ENCODE measurements at places on chromosomes 11 and 22. TPM values are rescaled to one million over a fixed set of nuclear protein-coding genes. Genes with fewer than 3 reads are reported as not detected.

DNA sequence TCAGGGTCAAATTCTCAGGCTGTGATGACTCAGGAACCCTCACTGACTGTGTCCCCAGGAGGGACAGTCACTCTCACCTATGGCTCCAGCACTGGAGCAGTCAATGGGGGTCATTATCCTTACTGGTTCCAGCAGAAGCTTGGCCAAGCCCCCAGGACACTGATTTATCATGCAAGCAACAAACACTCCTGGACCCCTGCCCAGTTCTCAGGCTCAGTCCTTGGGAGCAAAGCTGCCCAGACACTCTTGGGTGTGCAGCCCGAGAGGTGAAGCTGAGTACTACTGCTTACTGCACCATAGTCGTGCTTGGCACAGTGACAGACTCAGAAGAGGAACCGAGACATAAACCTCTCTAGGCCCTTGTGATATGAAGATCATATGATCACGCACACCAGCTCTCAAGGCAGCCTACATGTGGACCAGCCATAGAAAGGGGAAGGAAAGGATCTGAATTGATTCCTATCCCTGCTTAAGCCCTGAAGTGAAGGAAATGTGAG is 58.2 kb downstream of the ZNF280B start:
- DNase-seq = no peak

- no peak for DNase-seq
These were observed 17.1 kb upstream of the EFCAB6 start for GRCh38 chr22:43828998-43829782.

PARVG gene
- total RNA-seq = 7.2 TPM

HDHD5 gene
- 27.0 TPM for total RNA-seq

DNA sequence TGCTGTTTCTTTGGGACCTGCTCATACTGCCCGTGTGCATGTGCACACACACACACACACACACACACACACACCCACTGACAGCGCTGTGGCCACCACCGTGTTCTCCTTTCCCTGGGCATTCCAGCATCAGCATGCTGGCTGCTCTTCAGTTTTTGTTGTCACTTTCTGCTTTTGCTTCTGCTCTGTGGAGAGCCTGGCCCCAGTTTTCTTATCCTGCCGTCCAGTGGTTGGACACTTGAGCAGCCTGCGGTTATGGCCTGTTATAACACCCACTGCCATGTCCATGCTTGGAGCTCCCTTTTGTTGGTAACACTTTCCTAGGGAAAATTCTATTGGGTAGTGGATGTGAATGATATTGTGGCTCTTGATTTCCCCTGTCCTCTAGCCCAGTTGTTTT is 83.6 kb downstream of the OSBP2 start:
- no peak for DNase-seq

GRCh38 chr11:7079545-7080135 is 9.2 kb upstream of the RBMXL2 start:
- DNase-seq = no peak

DNA sequence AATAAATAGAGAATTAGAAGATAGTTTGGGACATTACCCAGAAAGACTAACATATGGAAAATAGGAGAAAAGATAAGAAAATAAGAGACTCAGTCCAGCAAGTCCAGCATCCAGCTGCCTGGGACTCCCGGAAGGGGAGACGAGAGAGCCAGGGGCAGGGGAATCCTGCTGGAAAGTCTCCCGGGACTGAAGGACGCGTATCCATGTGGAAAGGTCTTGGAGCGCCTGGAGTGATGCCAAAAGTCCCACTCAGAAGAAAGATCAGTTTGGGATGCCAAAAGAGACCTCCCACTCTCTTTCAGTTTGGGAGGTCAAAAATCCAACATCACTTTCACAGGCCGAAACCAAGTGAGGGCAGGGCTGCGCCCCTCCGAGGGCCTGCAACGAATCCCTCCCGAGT is 30.7 kb downstream of the LRFN4 start:
- DNase-seq = no peak

- no peak for DNase-seq
These were observed 970.4 kb downstream of the BRD1 start for GRCh38 chr22:48857202-48857805.

- DNase-seq = no peak
These were observed 54.5 kb downstream of the TRIM44 start for GRCh38 chr11:35717043-35717442.

DNA sequence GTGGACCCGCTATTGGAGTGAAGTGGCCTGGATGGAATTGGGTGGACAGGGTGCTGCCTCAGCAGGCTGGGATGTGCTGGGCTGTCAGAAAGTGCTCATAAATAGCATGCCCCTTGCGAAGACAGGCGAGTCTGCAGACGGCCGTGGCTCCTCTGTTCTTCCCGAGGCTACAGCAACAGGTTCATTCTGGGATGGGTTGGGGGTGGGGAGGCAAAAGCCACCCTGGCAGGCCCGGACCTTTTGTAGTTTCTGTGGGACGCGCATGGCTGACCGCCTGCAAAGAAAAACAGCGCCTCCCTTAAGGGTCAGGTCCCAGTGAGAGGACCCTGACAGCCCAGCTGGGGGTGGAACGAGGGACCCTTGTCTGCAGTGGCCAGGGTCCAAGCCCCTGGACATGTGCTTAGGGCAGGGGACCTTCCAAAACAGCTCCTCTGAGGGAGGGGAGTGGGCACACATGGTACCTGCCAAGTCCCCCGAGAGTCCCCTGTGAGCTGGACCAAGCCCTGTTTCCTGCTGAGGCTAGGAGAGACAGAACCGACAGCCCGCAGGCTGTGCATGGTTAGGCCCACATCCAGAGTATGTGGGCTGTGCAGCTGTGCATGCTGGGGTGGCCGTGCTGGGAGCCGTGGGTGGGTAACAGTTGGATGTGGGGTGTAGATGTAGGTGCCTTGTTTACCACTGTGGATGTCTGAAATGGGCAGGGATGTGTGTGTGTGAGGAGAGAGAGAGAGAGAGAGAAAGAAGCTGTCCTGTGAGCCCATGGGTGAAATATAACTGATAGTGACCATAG is at the start of gene CRYBB3:
Gene CRYBB3, plus strand, starts transcription at position 128 of the 790 bp plus-strand sequence. CDS start 1,539 bp downstream, outside the sequence.
- no peak for DNase-seq

DNA sequence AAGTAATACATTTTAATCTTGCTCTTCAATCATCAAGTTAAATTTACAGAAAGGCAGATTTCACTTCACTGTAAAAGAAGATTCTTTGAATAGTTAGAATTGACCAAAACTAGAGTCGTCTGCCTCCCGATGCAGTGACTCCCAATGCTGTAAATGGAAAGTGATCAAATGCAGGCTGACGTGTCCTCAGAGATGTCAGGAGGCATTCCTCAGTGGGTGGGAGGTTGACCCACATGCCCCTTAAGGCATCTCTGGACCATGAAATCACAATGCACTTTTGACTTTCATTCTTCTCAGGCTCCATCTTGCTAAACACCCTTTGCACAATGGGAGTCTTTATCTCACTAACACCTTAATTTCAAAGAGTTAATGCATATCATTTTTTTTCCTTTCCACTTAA is 19.0 kb upstream of the CECR2 start:
- DNase-seq = no peak

LRRC4C gene
- total RNA-seq = 1.5 TPM

APOL5 gene
- not detected for total RNA-seq

DNA sequence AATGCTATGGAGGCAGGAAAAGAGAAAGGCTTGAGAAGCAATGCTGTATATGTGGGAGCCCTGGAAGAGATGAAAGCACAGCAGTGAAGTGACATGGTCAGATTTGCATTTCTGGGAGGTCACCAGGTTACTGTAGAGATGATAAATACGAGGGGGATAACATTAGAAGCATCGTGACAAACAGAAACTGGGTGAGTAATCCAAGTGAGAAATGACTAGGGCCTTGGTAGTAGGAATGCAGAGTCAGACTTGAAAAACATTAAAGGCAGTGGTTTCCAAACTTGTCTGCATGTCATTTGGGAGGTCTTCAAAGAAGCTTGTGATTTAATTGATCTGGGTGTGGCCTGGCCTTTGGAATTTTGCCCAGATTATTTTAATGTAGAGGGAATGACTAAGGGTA is 43.9 kb downstream of the CCDC34 start:
- DNase-seq = no peak

DNA sequence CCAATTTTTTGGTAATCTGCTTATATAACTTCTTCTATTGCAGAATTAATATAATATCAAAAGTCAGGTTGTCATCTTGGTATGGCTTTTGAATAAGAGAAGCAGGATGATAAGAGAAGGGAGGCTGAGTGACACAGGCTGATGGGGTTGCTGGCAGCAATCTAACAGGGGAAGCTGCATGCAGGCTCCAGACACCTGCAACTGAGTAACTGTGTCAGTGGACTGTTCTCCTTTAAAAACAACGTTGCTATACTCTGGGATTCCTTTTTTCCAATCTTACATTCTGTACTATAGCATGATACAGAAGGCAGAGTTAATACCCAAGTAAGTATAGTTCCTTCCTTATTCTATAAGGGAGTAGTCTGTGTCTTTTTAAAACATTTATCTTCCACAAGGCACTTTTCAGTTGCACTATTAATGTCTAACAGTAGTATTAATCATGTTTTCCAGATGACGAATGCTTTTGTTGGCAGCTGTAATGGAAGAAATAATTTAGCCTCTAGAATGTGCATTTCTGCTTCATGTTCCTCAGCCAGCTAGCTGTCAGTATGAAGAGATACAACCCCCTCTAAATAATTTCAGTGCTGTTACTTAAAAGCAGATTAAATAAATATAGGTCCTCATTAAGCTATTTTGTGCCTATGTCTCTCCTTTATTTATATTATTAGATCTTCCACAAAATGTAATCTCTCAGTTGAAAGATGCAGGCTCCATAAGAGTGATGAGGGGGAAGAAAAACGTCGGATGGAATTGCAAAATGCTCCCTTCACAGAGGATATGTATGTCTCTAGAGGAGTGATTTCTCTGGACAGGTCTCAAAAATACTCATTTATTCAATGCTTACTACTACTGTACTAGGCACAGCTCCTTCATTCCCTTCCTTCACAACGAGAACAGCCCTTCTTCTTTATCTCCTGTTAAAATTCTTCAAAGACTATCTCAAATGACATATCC is 50.8 kb downstream of the ATG16L2 start:
- DNase-seq = no peak

MMP12 gene
- total RNA-seq = not detected

PLA2G6 gene
- 43.5 TPM for total RNA-seq

GRCh38 chr11:47488674-47489394 is 39.9 kb upstream of the RAPSN start:
- DNase-seq = no peak

GRIA4 gene
- 37.2 TPM for total RNA-seq

MMP8 gene
- 1.5 TPM for total RNA-seq

C11orf58 gene
- total RNA-seq = 160 TPM

- no peak for DNase-seq
These were observed 97.1 kb upstream of the RAG2 start for GRCh38 chr11:36695111-36695510.

- no peak for DNase-seq
These were observed 71.4 kb downstream of the NAT10 start for GRCh38 chr11:34176751-34177209.

GRCh38 chr11:111347002-111347722 is 31.9 kb downstream of the POU2AF1 start:
- DNase-seq = peak; percentile 49

GRCh38 chr11:42243385-42243784 is 783.9 kb upstream of the LRRC4C start:
- DNase-seq = no peak

DNA sequence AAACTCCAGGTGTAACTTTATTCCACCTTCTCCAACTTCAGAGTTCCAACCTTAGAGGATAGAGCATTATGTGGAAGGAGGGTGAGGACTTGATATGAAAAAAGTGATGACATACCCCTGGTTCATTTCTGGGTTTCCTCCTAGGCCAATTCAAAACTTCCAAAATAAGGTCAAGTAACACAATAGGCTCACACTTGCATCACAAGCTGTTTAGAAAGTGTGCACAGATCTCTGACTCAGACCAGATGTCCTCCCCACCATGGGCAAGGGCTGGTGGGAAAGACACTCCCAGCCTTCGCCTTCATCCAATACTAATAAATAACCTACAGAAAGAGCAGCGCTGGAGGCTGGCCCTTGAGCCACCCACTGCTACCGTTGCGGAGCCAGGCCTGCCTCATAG is 5.8 kb upstream of the BUD13 start:
- no peak for DNase-seq

- DNase-seq = peak; percentile 37
These were observed 14.9 kb upstream of the CCDC73 start for GRCh38 chr11:32809313-32809712.

DNA sequence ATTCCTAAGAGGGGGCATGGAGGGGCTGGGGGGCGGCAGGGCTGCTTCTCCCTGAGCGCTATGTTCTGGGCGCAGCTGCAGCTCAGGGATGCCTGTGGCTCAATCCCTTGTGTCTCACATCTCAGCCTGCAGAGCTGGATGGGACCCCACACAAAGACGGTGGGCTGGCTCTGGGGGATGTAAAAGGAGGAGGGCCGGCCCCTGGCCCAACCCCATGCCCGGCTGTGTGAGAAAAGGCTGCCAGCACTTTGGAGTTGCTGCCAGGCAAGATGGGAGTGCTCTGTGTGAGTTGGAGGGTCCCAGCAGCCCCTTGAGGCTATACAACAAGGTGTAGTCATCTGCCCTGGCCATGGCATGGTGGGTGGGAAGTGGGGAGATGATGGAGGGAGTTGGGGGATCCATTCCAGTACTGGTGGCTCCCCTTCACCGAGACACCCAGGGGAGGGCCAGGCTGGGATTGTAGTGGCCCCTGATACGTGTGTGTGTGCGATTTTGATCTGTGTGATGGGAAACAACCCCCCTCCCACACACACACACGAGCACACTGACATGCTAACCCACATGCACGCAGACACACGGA is 1.3 kb upstream of the TBX10 start:
- no peak for DNase-seq

- no peak for DNase-seq
These were observed 54.6 kb downstream of the SLC36A4 start for GRCh38 chr11:93143186-93143585.

DNAJB13 gene
- total RNA-seq = 9.1 TPM

GRCh38 chr11:114738954-114739353 is 60.6 kb downstream of the NXPE2 start:
- DNase-seq = no peak

GRCh38 chr22:39729141-39729934 is 158.8 kb downstream of the CACNA1I start:
- DNase-seq = no peak

TSPAN32 gene
- not detected for total RNA-seq

- DNase-seq = no peak
These were observed 21.7 kb downstream of the KCNJ1 start for GRCh38 chr11:128845334-128845780.

HOATZ gene
- 0.88 TPM for total RNA-seq

IGF2 gene
- total RNA-seq = 347 TPM

- no peak for DNase-seq
These were observed 76.6 kb downstream of the ABTB2 start for GRCh38 chr11:34280945-34281872.

- DNase-seq = no peak
These were observed 112.9 kb upstream of the GRK3 start for GRCh38 chr22:25451480-25452114.

TMPRSS4 gene
- total RNA-seq = not detected

DNA sequence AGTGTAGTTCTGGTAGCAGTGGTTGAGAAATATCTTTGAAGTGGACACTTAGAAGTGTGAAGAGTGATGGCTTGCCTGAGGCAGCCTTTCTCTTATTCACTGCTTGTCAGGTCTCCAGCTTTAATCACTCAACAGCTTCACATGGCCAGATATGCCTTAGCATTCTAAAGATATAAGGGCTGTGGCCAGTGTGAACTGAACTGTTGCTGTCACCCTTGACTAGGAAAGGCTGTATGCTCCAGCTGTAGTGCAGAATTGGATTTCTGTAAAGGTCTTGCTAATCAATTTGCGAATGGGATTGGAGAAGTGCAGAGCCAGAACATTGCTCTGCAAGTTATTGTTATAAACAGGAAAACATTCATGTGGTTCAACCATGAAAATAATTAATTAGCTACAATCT is 266.7 kb downstream of the TMEM135 start:
- no peak for DNase-seq

- no peak for DNase-seq
These were observed 66.7 kb downstream of the RAB30 start for GRCh38 chr11:83004746-83005556.

Measured in uterus (tissue), 4 donors.